ENCODE measurements at places on chromosomes 13 and 19. TPM values are rescaled to one million over a fixed set of nuclear protein-coding genes. Genes with fewer than 3 reads are reported as not detected.

The GPR4 gene
- 4.2 TPM for total RNA-seq

The ZNF880 gene
- total RNA-seq: 11.4 TPM

The PGLYRP1 gene
- total RNA-seq: not detected

The ZSCAN5A gene
- total RNA-seq: 7.6 TPM

The ZNF540 gene
- under 0.01 TPM for total RNA-seq

The LILRA1 gene
- not detected for total RNA-seq

The C19orf18 gene
- 0.09 TPM for total RNA-seq

The PLIN5 gene
- 0.09 TPM for total RNA-seq

The CA11 gene
- total RNA-seq: 1.3 TPM

The SYCN gene
- total RNA-seq: not detected

The FARSA gene
- 54.9 TPM for total RNA-seq

The SIGLECL1 gene
- not detected for total RNA-seq

The NXNL1 gene
- not detected for total RNA-seq

The ARRDC5 gene
- total RNA-seq: not detected

The CCDC8 gene
- 0.45 TPM for total RNA-seq

The UBL3 gene
- total RNA-seq: 9.8 TPM

The SULT2B1 gene
- not detected for total RNA-seq

The CEACAM16 gene
- total RNA-seq: 0.09 TPM

The UBE2L5 gene
- total RNA-seq: not detected

The KRTDAP gene
- not detected for total RNA-seq

The ATCAY gene
- not detected for total RNA-seq

The AP1M2 gene
- total RNA-seq: 0.09 TPM

The SGCG gene
- 0.56 TPM for total RNA-seq

The NPAS1 gene
- total RNA-seq: not detected

The TSSK6 gene
- total RNA-seq: 0.45 TPM

The ZNF587B gene
- total RNA-seq: 20.2 TPM

The FFAR2 gene
- not detected for total RNA-seq

The FBN3 gene
- not detected for total RNA-seq

The ZNF100 gene
- total RNA-seq: 2.8 TPM

The CYP2A6 gene
- not detected for total RNA-seq

Measured in endothelial cell of coronary artery (primary cell).